ENCODE measurements at places on chromosomes 5 and 9.

DNA sequence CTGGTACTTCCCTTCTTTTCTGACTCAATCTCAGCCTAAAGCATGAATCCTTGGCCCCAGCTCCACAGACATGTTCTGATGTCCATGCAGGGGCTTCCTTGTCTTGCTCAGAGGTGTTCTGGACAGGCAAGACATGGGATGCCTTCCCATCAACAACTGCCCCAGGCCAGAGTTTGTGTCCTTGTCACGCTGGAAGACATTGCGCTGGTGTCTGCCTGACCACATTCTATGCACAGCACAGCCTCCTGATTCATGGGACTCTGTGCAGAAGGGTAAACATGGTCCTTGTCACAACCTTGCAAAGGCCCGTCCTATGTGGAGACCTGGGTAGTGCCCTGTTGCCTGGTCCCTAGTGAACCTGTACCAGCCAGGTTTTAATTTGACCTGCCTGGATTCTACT is 212.2 kb downstream of the FSTL4 start:
- no peak for DNase-seq

GRCh38 chr9:133609311-133610098 is at the start of gene FAM163B:
Gene FAM163B (minus strand): TSS chr9:133609389. CDS start chr9:133580223, 29,166 bp downstream.
- peak; percentile 58 for DNase-seq

- no peak for DNase-seq
These were observed 139.1 kb upstream of the ADRA1B start for GRCh38 chr5:159777049-159777660.

GRCh38 chr5:44329716-44330115 is 59.5 kb downstream of the FGF10 start:
- no peak for DNase-seq

DNA sequence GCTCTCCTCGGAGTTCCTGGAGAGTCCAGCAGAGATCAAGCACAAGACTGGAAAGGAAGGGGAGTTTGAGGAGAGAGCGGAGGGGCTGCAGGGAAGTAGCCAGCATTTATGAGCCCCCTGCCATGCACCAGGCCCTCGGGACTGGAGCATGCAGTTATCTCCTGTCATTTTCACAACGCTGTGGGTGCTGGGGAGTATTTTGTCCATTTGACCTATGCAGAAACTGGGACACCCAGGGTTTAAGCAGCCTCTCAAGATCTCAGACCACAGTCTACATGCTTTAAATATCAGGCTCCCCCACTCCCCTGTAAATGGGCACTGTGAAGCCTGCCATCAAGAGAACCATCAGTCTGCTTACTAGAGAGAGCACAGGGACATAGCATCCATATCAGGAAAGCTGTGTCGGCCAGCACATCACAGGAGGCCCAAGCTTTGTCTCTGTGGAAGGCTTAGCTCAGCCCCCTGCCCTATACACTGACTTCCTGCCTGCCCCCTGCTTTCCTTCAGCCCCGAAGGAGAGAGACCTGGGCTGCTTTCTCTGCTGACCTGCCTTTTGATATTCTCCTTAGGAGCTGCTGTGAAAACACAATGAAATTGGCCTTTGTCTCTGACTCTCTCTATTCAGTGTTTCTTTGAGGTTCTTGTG is 7.3 kb downstream of the FOXI1 start:
- no peak for DNase-seq

- no peak for DNase-seq
These were observed 65.9 kb downstream of the ITGA1 start for GRCh38 chr5:52853650-52854049.

- DNase-seq = no peak
These were observed 218.4 kb upstream of the MVB12B start for GRCh38 chr9:126108240-126108639.

DNA sequence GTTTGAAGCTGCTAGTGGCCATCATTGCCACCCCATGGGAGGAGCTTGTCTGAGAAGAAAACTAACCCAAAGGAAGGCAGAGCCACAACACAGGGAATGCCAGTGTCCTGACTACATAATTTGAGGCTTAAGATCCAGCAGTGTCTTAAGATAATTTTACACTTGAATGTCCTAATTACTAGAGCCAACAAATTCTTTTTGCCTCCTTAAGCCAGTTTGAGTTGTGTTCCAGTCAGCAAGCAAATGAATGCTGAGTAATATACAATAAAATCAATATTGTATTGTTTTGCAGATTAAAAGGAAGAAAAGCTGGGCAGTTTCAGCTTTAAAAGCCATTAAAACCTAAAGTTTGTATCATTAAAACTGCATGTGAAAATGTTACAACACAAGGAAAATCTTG is 13.9 kb downstream of the HTR4 start:
- DNase-seq = no peak

DNA sequence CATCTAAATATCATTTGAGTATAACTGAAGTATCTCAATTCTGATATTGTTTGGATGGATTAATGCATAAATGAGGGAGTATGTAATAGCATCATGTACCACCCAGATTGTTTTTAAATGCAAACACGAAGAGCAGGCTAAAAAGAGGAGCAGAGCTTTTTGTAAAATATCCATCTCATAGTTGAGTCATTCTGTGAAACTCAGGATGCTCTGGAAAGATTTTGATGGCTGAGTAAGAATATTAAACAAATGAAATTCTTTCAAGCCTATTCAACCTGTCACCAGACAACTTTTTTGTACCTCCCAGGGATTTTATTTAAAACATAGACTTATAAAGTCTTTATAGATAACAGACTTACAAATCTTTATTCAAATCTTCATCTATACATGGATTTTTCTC is 625.9 kb downstream of the TLE4 start:
- no peak for DNase-seq

DNA sequence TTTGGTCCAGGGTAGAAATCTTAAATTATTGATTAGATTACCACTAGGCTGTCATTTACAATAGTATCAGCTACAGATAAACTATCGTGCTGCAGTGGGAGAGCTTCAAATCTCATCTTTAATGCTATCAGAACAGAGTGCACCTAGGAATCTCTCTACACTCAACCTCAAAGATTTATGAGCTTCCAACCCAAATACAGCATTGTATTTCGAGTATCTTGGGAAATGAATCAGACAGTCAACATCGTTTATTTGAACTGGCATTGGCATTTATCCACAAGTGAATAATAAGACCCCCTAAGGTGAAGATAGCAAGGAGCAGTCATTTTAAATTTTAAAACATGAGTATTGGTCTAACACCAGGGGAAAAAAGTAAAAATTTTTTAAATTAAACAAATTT is 1203.2 kb downstream of the CDH12 start:
- DNase-seq = no peak

- no peak for DNase-seq
These were observed 246.3 kb downstream of the BNC2 start for GRCh38 chr9:16623989-16624743.

DNA sequence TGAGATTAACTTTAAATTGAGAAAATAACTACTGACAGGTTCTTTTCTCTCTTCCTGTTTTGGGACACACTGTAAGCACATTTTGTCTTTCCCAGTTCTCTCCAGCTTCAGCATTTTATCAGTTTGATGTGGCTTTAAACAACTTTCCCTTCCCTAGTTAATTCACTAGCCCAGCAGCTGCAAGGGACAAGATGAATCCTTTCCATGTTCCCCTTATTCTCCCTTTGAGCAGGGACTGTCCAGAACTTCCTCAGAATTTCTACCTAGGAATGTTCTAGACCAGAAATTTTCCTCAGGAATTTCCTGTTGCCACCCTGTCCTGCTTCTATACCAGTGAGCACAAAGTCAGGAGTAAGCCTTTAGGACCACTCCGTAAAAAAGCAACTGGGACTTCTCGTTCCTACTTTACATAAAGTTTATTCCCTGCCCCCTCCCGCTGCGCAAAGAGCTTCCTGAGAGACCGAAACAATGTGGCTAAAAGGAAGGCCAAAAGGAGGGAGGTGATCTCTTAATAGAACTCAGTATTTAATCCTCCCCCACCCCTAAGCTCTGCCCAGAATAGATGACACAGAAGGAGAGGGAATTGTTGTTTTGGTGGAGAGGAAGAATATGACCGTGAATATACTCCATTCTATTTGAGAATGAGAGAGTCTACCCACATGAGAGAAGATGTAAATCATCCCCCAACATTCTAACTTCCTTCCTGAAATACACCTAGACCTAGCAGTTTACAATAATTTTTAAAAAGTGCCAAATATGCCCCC is 61.9 kb downstream of the GLIS3 start:
- no peak for DNase-seq

DNA sequence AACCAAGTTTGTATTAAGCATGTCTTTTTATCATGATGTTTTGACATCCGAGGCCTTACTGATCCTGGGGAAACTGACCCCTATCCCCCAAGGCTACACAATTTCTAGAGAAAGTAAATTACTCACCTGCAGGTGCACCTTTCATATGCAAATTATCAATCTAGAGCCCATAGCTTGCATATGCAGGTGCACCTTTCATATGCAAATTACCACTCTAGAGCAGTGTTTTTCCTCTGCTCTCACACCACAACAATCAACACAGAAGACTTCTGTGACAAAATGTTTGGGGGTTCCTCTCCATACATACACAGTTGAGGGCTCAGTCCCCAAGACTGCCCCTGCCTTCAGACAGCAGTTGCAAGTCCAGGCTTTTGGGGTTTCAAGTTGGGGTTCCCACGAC is 203.7 kb upstream of the RORB start:
- no peak for DNase-seq

- DNase-seq = no peak
These were observed 4.7 kb downstream of the TESK1 start for GRCh38 chr9:35609820-35610163.

- no peak for DNase-seq
These were observed 330.1 kb downstream of the ENC1 start for GRCh38 chr5:74310386-74310785.

GRCh38 chr5:131511934-131512333 is 123.1 kb downstream of the RAPGEF6 start:
- DNase-seq = no peak

- no peak for DNase-seq
These were observed 795 bp downstream of the DAB2IP start for GRCh38 chr9:121652021-121652837.

GRCh38 chr5:125848751-125849150 is 574.5 kb upstream of the GRAMD2B start:
- DNase-seq = no peak

GRCh38 chr9:33022303-33022702 is 2.8 kb upstream of the DNAJA1 start:
- DNase-seq = no peak

GRCh38 chr5:80240368-80240986 is 15.4 kb downstream of the SERINC5 start:
- DNase-seq = no peak

DNA sequence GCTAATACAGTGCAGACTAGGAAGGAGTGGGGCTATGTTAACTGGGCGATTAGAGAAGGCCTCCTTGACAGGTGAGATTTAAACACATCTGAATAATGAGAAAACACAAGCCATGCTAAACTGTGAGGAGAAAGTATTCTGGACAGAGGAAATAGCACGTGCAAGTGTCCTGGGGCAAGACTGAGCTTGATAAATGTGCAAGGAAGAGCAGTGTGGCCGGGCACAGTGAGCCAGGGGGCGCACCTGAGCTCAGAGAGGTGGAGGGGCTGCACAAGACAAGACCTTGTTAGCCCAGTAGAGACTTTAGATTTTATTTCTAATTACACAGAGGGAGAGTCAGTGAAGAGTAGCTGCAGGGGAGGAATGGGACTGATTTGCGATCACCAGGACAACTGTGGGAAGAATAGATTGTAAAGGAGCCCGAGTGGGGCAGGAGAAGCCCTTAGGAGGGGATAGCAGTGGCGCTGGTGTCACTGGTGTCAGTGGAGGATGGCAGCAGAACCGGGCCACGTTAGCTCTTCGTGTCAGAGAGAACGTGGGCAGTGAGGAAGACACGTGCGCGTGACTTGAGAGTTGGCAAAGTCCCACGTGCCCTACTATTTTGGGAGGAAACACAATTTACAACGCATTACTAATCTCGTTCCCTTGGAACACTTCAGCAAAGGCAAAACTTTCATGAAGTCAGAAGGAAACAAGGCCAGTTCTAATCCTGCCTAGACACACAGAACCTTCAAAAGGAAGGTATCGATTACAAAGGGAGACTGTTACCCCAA is 17.9 kb upstream of the C5orf47 start:
- no peak for DNase-seq

GRCh38 chr9:6733831-6734230 is 23.9 kb upstream of the KDM4C start:
- no peak for DNase-seq

- DNase-seq = peak; percentile 53
These were observed 2.5 kb downstream of the KDM3B start for GRCh38 chr5:138354926-138355378.

DNA sequence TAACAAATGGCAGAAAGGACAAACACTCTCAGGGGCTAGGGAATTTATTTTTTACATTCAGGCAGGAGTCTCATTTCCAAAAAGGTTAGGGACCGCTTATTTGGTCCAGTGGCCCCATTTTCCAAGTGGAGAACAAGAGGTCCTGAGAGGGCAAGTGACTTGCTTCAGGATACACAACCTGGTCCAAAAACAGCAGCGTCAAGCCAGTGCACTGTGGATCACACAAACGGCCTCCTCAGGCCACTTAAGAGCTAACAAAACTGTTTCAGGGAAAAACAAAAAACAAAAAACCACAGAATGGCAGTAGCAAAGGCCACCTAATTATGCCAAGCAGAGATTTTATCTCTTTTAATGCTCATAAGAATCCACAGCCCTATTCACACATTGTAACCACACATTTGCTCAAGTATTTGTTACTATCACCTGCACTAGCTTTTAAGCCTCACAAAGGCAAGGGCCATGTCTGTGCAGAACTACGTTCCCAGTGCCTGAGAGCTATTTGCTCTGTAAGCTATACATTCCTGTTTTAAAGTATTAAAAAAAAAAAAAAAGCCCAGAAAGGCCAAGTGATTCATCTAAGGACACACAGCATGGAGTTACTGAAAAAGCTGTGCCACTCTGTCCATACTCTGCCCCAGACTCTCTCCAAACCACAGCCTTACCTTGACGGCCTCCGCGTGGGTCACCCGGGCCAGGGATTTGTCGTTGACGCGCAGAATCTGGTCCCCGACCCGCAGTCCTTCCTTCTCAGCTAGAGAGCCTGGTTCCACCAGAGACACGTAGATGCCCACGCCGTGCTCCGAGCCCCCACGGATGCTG is 1.5 kb downstream of the WHRN start:
- DNase-seq = no peak

DNA sequence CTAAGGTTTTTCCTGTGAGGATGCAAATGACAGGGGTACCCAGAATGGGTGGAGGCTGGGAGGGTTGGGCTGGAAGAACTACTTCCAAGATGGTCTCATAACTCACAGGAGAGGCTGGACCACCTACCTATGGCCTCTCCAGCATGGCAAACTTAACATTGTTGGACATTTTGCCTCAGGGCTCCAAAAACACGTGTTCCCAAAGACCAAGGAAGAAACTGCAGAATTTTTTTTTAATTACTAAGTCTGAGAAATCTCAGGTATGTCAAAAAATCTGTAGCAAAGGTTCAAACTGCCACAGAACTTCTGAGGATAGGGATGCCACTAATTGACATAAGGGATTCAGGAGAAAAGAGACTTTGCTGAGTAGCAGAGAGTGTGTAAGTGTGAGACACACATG is 270.8 kb downstream of the NNT start:
- no peak for DNase-seq

All from stimulated activated naive CD8-positive, alpha-beta T cell treated with anti-CD3 and anti-CD28 coated beads, Interleukin-15, Interleukin-2, amounts not matched to agents 100 U/mL and 50 U/mL, for 24 hours (primary cell).